ENCODE measurements at places on chromosomes 12 and 14.

DNA sequence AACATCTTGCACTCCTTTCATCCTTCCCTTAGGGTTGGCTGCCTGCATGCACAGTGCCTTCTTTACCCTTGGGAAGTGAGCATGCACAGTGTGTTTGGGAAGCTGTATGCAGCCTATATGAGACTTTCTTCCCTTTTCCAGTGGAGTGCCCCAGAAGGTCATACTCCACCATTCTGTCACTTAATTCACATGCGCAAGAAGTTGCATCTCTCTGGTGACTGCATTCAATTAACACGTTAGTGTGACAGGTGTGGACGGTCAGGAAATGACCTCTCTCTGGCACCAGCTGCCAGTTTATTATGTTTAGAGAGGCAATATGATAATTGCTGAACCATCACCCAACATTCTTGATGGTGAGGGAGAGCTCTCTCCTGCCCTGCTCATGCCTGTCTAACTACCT lies 770.0 kb downstream of the FLRT2 start:
- DNase-seq: no peak

DNA sequence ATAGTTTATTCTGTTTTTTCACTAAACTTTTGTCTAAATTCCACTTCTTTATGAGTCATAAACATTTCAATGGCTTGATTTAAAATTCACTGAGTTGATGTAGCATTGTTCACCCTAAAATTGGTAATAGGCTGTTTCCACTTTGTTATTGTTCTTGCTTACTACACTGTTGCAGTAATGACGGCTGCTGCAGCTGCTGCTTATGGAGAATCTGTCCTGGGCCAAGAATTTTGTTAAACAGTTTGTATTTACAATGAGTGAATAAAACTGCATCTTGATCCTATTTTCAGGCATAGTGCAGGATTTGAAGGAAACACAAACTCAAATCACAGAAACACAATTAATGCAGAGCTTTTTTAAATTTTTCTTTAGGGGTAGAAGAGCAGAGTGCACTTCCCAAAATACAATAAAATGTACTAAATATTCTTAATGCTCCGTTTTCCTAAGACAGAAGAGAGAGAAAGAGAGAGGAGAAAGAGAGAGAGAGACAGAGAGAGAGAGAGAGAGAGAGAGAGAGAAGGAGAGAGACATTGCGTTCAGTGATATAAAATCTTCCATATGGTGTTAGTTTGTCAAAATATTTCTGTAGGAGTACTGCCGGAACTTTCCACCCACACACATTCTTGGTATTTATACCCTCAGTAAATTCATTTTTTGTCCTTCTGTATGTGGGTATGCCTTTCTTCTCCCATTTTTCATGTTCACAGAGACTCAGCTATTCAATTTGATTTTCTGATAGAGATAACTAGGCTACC lies 266.4 kb downstream of the LRFN5 start:
- DNase-seq: no peak

DNA sequence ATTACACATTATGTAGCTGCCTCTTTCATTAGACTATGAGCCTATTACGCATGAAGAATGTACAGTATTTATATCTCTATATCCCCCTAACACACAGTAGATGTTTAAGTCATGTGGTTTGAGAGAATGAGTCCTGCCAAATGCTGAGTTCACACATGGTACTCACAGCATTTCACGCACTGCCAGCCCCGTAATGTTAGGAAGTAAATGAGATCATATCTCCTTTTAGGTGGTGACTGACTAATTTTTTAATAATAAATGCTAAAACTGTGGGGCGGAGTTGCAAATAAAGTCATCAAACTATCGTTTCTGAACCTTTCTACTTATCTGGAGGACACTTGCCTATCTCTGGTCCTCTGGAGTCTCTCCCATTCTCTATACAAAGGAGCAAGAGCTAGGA lies 343.8 kb downstream of the ADAMTS20 start:
- DNase-seq: no peak

DNA sequence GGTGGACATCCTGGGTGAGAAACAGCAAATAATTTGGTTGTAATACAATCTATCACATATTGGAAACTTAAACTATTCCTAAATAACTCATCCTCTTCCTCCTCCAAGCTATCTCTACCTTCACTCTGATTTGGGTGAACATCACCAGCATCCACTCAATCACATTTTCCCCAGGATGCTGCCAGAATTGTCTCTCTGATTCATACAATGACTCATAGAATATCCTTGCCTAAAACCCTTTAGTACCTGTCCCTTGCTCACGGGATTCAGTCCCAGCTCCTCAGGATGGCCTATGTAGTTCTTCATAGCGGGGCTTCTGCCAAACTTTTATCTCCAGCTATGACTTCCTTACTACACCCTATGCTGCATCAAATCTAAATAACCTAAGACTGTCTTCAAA lies 146.8 kb downstream of the EMP1 start:
- DNase-seq: no peak

- no peak for DNase-seq
Measured at GRCh38 chr12:117046425-117046824, 52.8 kb downstream of the TESC start.

DNA sequence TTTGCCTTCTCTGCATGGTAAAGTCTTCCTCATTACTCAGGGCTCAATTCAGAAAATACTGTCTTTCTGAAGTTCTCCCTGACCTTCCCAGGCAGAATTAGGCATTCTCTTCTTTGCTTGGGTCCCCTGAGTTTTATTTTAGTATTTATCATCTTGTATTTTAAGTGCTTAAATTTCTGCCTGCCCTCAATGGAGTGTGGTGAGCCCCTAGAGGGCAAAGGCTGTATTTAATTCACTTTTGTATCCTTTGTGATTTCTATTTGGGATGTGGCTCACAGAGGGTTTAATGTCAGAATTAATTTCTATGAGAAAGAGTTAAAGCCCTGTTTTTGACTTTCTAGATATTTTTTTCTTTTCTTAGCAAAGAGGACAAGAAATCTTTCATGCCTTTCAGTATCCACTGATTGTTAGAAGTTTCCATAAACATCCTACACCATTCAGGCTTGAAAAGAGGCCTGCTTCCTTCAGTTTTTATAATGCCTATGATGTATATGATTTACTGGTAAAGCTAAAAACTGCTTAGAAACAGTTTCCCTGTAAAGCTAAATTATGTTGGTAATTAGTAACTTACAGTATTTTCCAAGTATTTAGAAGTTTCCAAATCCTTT lies 55.6 kb upstream of the PTPRB start:
- DNase-seq: no peak

GRCh38 chr14:52327374-52328226 lies 13.5 kb downstream of the PTGER2 start:
- DNase-seq: no peak

DNA sequence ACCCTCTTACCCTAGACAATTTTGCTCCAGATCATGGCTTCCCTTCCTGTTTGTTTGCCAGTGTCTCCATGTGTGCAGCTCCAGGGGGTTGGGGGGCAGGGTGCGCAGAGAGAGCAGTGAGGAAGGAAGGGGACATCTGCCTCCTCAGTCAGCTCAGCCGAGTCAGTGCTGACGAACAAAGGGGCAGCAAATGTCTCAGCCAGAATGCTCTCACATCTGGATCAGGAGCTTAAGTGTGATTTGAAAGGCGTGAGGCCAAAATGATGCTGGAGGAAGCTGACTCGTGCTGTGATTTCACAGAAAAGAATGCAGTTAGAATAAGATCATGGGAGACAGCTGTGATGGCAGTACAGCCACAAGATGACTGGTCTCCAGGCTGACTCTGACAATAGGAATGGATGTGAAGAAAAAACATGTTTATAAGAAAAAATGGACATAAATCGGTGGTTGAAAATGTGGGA lies 27.1 kb upstream of the CDK17 start:
- no peak for DNase-seq

GRCh38 chr14:55936691-55937090 lies 181.5 kb upstream of the PELI2 start:
- no peak for DNase-seq

GRCh38 chr14:51780741-51781140 lies 79.7 kb upstream of the GNG2 start:
- DNase-seq: no peak

DNA sequence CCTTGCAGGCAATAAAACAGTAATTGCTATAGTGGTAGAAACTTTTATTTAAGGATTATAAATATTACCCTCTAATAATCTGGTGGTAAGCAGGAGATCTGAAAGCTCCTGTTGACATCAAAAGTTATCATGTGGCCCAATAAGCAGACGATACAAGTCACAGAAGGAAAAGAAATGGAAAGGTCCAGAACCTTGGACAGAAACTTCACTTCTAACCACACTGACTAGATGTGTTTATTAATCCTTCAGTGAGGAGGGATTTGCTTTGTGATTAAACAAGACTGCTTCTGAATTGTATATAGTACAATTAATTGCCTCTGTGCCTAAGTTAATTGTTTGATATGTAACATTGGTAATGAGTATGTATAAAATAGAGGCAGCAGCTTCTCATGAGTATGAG lies 652.7 kb upstream of the MIS18BP1 start:
- no peak for DNase-seq

DNA sequence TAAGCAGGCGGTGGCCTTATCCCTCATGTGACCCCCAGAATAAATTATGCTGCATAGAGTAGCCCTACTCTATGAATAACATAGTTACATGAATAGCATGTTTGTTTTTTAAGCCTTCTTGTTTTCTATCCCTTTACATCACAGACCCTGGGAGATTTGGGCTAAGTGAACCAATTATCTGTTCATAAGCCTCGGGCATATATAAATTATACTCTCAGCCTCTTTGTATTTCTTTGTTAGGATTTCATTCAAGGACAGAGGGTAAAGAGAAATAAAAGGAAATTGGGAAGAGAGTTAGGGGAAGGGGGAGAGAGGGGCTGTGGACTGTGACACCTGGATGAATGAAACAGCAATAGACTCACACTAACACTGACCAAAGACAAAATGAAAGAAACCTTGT lies 35.3 kb upstream of the RTRAF start:
- DNase-seq: no peak

GRCh38 chr12:123972457-123973401 lies at the start of the genes CCDC92 and ZNF664:
TSS of gene CCDC92 (minus strand) at chr12:123972831. CDS start at chr12:123944305, 28,526 bp downstream.
TSS of gene ZNF664 (plus strand) at chr12:123973215. CDS start at chr12:124012145, 38,930 bp downstream.
- DNase-seq: peak; percentile 97

DNA sequence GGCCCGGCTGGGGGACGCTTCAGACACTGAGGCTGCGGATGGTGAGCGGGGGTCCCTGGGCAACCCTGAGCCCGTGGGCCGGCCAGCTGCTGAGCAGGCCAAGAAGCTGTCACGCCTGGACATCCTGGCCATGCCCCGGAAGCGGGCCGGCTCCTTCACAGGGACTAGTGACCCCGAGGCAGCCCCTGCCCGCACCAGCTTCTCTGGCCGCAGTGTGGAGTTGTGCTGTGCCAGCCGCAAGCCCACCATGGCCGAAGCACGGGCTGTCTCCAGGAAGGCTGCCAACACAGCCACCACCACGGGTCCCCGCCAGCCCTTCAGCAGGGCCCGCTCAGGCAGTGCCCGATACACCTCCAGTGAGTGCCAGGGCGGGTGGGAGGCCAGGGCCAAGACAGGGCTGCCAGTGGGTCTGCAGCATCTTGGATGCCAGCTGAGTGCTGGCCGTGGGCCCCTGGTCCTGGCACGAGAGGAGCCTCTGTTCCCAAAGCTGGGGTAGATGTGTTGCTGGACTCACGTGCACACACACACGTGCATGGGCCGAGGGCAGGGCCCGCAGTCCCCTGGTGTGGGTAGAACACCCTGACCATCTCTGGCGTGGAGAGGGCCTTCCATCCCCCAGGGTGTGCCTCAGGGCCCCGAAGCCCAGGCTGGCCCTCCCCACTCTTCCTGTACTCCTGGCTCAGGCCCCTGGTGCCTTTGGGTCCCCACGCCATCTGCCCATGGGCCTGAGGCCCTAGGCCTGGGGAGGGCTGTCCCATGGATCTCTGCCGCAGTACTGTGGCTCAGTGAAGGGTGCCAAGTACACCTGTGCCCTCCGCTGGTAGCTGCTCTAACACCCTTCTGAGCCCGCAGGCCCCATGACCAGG lies 22.8 kb downstream of the CEP170B start:
- no peak for DNase-seq

- DNase-seq: no peak
Measured at GRCh38 chr12:46209914-46210872, 58.6 kb downstream of the SLC38A1 start.

- DNase-seq: no peak
Measured at GRCh38 chr14:38705220-38705619, 397.8 kb downstream of the SEC23A start.

GRCh38 chr14:50225974-50226297 lies 5.4 kb downstream of the SOS2 start:
- no peak for DNase-seq

GRCh38 chr12:114011711-114012110 lies 45.6 kb upstream of the RBM19 start:
- DNase-seq: no peak

DNA sequence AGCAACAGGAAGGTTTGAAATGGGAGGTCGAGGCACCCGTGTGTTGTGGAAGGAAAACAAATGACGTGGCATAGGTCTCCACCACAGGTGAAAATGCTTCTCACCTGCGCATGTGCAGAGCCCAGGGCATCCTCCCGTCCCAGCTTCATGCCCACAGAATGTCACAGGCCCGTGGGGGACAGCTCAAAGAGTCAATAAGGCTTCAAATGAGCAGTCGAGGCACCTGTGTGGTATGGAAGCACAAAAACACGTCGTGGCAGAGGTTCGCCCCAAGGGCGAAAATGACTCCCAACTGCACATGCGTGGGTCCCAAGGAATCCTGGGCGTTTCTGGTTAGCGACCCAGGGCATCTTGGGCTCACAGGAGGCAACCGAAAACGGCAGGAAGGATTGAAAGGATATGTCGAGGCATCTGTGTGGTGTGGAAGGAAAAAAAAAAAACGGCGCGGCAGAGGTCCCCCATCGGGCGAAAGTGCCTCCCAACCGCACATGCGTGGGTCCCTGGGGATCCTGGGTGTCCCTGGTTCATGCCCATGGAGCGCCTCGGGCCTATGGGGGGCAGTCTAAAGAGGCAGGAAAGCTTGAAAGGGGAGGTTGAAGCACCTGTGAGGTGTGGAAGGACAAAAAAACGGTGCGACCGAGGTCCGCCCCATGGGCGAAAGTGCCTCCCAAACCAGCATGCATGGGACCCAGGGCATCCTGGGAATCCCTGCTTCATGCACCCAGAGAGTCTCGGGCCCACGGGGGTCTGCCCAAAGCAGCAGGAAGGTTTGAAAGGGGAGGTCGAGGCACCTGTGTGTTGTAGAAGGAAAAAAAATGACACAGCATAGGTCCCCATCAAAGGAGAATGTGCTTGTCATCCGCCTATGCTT lies 578.5 kb downstream of the ALG10 start:
- DNase-seq: no peak

GRCh38 chr12:21906919-21907493 lies 34.2 kb downstream of the ABCC9 start:
- no peak for DNase-seq

DNA sequence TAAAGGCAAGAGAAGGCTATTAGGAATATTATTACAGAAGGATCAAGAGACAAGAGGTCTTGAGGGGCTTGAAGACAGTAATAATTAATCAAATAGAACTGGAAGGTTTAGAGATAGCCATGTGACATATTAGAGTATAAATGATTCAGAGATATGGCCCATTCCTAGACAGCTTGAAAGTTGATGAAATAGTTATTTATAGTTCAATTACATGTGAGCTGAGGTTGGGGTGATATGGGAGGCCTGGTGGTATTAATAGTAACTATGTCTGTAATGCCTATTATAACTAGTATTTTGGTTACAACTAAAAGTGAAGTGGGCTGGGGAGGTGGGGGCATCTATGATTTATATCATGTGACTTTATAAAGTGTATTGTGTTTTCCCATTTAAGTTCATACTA lies 14.1 kb upstream of the MIS18BP1 start:
- no peak for DNase-seq

- no peak for DNase-seq
Measured at GRCh38 chr12:98483621-98484503, 31.5 kb upstream of the TMPO start.
